ENCODE measurements at places on chromosomes 7 and 10.

GRCh38 chr10:28709001-28709710 lies 31.8 kb downstream of the BAMBI start:
- no peak for DNase-seq

DNA sequence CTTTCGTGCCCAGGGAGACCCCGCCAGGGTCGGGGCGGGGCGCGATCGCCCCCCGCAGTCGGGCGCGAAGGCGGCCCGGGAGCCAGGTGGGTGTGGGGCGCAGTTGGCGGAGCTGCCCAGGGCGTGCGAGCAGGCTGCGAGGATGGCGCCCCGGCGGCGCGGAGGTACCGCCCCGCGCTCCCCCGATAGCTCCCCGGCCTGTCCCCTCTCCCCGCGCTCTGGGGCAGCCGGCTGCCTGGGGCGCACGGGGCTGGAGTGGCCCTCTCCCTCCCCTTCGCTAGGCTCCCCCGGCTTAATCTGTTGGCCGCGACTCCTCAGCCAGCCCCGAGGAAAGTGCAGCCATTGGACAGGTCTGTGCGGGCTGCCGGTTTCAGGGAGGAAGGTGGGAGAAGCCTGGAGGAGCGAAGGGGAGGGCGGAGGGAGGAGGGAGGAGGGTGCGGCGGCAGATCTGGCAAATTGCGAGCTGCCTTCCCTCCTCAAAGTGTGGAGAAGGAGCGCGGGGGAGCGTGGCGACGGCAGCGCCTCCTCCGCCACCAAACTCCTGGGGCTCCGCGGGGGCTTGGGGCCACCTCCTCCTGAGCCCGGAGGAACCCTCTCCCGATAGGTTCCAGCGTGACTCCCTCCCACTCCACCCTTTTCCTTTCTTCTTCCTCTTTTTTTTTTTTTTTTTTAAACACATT lies 361 bp upstream of the PLXDC2 start:
- peak; percentile 73 for DNase-seq

GRCh38 chr10:78448994-78449418 lies 415.3 kb downstream of the RPS24 start:
- no peak for DNase-seq

DNA sequence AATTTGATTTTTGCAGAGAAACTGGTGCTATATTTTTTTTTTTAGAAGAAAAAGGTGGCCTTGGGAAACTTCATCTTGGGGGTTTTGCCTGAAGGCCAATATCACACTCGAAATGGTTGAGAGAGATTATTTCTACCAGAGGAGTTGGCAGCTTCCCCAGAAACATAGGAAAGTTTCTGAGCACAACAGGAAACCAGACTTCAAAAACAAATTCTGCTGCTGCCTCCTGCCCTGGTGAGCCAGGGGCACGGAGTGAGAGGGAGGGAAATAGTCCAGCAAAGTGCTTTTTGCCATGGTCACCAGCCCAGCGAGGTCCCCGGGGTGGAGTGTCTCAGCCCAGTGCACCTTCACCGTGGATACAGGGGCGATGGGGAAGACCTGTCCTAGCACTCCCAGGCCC lies 61.1 kb downstream of the FOXI2 start:
- DNase-seq, result no peak

DNA sequence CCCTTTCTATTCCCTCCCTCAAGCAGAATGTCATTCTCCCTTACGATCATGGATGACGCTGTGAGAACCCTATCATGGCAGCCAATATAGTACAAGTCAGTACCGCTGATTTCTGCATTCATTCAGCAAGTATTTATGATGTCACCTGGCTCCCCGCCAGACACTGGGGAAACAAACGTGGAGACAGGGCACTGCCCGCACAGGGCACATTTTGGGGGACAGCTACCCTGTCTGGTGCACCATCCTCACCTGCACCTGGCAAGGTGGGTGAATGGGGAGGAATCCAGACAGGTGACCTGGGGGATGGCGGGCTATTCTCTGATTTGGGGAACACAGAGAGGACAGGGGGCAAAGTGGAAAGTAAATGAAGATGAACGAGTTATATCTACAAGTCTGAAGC lies 28.4 kb downstream of the MKI67 start:
- DNase-seq, result no peak

DNA sequence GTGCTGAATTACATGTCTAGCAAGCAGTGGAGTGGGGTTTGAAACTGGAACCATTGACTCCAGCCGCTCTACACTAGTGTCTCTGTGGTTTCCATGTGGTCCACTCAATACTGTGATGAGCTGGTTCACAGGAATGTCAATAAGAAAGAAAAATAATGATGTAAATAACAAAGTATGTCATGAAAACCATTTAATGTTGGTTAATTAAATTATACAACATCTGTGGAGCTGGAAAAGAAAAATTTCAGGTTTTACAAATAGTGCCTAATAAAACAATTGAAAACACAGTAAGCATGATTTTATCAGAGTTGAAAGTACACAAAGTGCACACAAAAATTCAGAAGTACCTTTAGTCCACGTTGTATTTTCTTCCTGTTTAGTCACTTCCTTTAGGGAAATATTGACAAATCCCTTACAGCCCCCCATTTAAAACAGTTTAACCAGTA lies 28.7 kb upstream of the NAMPT start:
- DNase-seq, result peak; percentile 71

DNA sequence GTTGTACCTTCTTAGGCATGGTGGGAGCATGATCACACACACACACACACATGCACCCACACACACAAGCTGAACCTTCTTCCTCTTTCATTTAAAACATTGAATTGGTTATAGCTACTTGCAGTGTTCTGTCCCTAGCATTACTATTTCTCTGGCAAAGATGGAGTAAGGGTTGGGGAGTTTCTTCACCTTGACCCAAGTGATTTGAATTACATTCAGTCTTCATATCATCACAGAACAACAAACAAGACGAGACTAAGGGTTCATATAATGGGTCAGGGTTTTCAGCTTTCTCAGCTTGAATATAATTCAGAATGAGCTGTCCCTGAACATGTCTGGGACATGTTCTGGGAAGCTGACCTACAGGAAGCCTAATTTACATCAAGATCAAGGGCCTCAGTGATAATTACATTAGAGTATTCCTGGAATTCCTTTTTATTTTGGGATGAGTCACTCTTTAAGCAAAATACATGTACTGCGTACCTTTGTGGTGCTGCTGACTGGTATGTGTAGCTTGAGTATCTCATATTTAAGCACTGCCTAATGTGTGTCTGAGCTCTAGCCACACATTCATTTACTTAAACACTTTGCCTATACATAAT lies 213.5 kb upstream of the TMEM229A start:
- DNase-seq, result peak; percentile 97

DNA sequence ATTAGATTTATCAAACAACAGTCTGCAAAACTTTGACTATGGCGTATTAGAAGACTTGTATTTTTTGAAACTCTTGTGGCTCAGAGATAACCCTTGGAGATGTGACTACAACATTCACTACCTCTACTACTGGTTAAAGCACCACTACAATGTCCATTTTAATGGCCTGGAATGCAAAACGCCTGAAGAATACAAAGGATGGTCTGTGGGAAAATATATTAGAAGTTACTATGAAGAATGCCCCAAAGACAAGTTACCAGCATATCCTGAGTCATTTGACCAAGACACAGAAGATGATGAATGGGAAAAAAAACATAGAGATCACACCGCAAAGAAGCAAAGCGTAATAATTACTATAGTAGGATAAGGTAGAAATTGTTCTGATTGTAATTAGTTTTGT lies 31.4 kb downstream of the LRRC17 start:
- DNase-seq, result no peak

DNA sequence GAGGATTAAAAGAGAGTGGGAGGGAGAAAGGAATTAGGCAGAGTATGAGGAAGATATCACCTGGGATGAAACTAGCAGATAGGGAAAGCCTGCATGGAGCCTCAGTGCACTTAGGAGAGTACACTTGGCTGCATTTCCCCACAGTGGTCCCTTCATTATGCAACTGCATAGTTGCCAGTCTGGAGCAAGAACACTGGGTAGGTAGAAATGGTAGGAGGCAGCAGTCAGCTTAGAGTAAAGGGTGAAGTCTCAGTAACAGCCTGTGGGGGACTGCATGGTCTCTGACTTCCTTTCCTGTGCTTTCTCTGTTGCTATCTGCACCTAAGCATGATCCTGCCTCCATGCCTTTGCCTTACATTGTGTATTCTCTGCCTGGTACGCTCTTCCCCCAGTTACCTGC lies 14.0 kb upstream of the PCGF5 start:
- no peak for DNase-seq

- DNase-seq, result no peak
Measured at GRCh38 chr10:28959850-28960501, 282.7 kb downstream of the BAMBI start.

- DNase-seq, result no peak
Measured at GRCh38 chr7:130887182-130887956, 153.4 kb upstream of the KLF14 start.

DNA sequence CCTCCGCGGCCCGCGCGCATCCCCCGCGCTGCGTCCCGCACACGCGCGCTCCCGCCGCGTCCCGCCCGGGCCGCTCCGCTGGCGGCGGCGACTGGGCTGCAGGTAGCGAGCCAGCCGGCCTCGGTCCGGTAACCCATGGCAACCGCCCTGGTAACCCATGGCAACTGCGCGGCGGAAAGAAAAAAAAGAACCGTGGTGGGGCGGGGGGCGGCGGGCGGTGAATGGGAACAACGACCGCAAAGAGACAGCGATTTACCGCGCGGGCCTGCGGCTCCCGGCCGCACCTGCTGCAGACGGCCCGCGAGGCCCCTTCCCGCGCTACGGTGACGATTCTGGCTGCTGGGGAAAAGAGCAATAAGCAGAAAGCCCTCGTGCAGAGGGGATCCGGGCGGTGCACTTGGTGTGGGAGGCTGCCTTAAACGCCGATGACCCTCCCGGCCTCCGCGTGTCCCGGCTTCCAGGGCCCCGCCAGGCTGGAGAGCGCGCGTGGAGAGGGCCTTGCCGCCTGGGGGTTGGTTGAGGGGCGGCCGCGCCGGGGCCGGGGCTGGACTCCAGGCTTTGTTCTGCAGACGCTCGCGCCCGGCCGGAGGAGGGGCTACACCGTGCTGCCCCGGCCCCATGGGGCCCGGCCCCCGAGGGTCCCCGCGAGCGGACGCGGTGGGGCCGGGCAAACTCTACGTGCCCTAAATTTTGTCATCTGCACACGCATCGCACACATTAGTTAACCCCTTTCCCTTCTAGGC lies 84.7 kb downstream of the SNX10 start:
- DNase-seq, result no peak

- no peak for DNase-seq
Measured at GRCh38 chr7:126462405-126462804, 790.3 kb downstream of the GRM8 start.

DNA sequence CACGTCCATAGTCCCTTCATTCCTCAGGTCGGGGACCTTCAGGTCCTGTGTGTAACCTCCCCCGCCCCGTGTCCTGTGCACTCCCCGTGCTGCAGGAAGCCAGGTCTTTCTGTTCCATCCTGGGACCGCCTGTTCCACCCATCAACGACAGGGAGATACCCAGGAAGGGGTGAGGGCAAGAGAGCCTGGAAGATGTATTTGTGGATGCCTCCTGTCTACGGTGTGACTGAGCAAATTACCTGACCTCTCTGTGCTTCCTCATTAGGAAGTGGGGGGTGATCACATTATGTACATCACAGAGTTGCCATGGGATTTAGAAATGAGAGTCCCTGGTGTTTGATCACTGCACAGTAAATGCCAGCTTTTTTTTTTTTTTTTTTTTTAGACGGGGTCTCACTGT lies 46.3 kb downstream of the GRID2IP start:
- no peak for DNase-seq

- no peak for DNase-seq
Measured at GRCh38 chr7:1667566-1668395, 2.3 kb upstream of the ELFN1 start.

- peak; percentile 7 for DNase-seq
Measured at GRCh38 chr7:41796331-41796730, 93.4 kb upstream of the INHBA start.

- no peak for DNase-seq
Measured at GRCh38 chr7:39527951-39528350, 38.3 kb upstream of the YAE1 start.

DNA sequence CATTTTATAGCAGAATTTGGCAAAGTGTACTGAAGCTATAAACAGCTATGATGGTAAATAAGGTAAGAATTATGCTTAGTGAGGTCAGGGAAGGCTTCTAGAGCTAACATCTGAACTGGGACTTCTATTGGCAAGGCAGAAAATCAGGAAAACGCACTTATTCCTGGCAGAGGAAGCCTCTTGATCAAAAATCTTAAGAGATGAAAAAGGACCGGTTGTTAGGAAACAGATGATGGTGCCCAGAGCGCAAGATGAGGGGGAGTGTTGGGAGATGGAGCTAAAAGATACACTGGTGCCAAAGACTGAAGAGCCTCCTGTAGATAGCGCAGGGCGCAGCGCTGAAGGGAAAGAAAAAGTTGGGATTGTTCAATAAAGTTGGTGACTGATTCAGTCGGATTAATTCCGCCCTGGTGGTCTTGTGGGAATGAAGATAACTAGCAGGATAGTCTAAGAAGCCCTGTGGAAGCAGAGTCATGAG lies 550 bp upstream of the CALU start:
- DNase-seq, result no peak

GRCh38 chr10:30986053-30986555 lies 45.6 kb downstream of the ZNF438 start:
- peak; percentile 82 for DNase-seq

DNA sequence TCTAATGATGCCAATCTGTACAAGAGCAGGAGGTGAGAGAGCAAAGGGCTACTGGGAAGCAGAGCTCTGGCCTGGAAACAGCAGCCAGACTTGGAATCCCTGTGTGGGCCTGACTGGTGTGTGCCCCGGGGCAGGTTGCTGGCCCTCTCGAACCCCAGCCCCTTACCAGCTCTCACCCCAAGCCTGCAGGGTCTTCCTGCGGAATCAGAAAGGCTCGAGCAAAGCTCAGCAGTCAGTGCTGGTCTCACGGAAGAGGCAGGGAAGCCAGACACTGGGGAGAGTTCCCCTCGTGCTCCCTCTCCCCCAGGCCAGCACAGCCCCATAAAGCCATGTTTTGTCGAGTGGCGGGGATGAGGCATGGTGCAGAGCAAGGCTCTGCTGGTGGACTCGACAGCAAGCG lies 50.1 kb downstream of the POLR3A start:
- no peak for DNase-seq

- no peak for DNase-seq
Measured at GRCh38 chr7:42548816-42549611, 312.0 kb upstream of the GLI3 start.

DNA sequence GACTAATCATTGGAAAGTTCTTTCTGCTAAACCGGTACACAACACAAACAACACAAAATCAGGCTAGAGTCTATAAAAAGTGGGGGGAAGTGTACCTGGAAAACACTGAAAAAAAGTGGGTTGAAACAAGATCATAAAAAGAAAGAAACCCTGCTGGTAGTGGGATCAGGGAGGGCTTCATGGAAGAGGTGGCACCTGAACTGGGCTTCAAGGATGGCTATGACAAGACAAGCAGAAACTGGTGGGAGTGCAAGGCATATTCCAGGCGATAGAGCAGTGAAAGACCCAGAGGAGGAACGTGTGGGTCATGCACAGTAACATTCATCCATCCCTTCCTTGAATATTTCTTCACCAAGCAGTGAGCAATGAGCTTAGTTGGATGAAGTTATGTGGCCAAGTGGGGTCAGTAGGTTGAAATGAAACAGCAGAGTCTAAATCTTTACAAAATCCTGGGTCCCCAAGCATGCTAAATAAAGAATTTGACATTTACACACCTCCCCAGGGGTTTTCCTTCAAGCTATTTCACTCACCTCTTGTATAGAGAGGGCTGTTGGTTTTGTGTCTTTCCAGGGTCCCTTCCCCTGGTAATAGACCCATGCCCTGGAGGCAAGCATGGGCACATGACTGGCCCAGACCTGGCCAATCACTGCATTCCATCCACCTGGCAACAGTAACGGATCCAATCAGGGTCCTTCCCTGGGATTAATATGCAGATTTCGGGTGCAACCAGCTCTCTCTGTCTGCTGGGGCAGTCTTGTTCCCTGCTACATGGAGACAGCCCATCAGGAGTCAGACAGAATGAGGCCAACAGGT lies 38.2 kb downstream of the SPOCK2 start:
- no peak for DNase-seq
